ENCODE measurements at places on chromosomes 16 and 17.
A peak's percentile ranks its signal among the peaks of the same experiment; 100 is the strongest.

GRCh38 chr17:35432176-35433074 lies at the start of gene SLFN12:
Gene SLFN12, minus strand, starts transcription at chr17:35432500. Its CDS starts 9,472 bp downstream, at chr17:35423028.
- DNase-seq = peak; percentile 57

GRCh38 chr16:75921281-75921680 lies 195.0 kb upstream of the CPHXL start:
- DNase-seq = no peak

- DNase-seq = no peak
Observed at GRCh38 chr17:76427501-76428231, 25.3 kb downstream of the UBE2O start.

- no peak for DNase-seq
Observed at GRCh38 chr17:62781831-62782251, 26.3 kb downstream of the MARCHF10 start.

DNA sequence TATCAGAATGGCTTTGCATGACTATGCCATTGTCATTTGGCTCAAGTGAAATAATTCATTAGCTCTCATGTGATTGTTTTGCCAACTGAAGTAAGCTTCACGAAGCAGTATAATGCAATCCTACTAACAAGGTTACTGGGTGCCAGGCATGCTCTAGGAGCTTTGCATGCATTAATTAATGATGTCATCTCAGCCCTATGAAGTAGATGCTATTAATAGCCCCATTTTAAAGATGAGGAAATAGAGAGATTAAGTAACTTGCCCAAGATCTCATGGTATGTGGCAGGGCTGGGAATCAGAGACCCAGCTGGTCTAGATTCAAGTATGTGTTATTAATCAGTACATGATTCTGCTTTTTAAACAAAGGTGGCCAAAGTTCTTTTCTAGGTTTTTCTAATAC lies 14.1 kb downstream of the KRT39 start:
- DNase-seq = no peak

DNA sequence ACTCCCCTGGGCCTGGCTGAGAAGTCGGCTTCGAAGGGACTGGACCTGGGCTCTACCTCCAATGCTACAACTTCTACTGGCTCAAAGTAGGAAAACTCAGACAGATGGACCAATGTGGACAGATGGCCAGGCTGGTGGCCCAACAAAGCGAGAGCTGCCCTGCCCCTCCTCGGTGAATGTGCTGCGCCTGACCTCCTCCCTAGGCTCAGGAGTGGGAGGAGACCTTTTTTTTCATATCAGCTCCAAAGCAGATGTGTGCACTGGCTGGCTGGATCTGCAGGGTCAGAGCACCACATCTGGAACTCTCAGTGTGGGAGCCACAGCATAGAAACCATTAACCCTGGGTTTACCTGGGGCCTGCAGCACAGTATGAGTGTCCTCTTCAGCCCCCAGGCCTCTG lies 20.8 kb downstream of the ATP6V0D1 start:
- DNase-seq = no peak

GRCh38 chr17:79042421-79043190 lies 18.6 kb downstream of the C1QTNF1 start:
- DNase-seq = no peak

DNA sequence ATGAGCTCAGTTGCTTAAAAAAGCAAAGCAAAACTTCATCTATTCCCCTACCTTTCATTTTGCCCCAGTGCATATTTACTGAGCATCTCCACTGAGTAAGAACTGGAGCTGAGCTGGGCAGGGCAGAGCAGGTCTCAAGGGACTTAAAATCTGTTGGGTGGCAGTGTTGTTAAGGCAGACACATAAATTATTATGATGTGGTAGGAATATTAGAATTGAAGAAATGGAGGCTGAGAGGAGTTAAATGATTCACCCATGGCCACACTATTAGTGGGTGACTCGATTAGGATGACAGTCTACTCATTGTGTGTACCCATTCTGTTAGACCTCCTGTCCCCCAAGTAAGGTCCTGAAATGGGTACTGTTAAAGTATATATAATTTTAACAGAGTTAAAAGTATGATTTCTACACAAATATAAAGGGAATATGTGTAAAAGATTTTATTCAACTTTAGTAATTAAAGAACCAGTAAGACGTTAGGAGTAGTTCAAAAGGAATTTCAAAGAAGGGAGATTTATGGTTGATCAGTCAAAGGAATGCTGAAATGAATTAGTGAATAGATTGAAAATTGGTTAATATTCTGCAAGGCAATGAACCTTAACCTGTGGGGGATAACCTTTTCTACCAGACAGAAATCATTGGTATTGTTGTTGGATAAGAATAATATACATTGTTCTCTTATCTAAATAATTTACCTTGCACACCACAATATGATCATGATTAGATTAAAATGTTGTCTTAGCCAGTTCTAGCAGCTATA lies 17.5 kb downstream of the ITGB3 start:
- DNase-seq = no peak

DNA sequence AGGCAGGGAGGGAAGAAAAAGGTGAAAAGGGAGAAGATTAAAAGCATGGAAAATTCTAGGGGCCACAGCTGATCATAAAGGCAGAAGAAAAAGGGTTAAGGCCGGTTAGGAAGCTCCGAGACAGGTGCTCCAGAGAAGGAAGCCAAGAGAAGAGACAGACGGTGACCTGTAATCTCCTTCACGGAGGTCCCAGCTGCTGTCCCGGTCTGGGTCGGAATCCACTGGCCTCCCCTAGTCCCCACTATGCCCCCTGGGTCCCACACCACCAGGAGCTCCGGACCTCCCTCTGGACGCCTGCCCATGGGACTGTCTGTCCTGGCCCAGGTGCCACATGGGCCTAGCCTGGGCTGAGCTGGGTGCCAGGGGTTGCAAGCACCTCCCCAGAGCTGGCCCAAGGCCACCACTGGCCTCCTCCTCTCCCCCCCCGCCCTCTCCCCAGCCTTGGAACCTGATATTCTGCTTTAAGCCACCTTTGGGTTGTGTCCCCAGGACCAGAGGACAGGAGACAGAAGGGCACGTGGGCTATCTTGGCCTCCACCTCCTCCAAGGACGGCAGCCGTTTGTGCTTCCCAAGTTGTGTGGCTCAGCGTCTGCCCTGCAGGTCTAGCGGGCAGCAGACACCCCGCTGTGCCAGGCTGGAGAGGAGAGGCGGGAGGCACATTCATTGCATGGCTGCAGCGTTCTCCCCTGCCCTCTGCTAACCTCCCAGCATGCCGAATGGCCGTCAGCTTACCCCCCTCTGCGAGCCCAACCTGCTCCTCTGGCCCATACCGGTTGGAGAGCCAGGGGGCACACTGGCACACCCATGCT lies 102.4 kb downstream of the ENGASE start:
- DNase-seq = no peak

DNA sequence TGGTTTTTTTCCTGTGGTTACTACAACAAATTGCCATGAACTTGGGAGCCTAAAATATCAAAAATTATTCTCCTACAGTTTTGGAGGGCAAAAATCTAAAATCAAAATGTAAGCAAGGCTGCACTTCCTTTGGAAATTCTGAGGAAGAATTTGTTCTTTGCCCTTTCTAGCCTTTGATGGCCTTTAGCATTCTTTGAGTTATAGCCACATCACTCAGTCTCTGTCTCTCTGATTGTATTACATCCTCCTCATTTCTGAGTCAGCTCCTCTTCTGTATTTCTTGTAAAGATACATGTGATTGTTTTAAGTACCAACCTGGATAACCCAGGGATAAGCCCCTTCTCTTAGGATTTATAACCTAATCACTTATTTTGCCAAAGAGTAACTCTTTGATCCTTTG lies 282.0 kb downstream of the BCAS3 start:
- DNase-seq = no peak

GRCh38 chr16:77584205-77584859 lies 138.0 kb upstream of the NUDT7 start:
- DNase-seq = peak; percentile 35

GRCh38 chr16:22660441-22661160 lies 149.9 kb downstream of the NPIPB5 start:
- DNase-seq = no peak

DNA sequence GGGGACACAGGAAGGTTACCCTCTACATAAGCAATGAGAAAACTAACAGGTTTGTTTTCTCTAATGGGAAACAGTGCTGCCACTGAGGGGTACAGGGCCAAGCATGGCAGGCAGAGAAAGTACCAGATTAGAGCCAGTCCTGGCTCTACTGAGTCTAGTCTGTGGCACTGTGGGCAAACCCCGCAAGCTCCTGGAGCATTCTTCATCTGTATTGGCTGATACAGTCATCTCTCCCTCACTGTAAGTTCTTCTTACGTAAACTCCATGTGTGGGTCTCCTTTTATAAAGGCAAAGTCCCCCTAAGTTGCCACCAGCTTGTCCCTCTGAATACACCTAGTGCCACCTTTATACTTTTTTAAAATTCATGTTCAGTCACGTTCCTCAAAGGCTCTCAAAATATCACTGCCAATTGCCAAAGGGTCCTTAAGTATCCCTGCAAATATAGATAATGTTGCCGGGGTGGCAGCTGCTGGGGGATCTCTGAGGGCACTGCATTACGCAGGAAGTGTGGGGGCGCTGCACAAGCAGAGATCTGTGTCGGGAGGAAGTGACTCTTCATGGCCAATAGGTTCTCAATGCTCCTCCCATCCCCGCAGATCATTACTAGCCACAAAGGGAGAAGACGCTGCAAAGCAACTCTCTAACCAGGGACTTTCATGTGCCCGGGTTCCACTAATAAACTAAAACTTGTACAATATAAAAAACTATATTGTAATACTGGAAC lies 18.8 kb downstream of the XPO6 start:
- DNase-seq = no peak

- DNase-seq = peak; percentile 30
Observed at GRCh38 chr17:9402590-9403199, 172.9 kb downstream of the STX8 start.

- no peak for DNase-seq
Observed at GRCh38 chr17:80777274-80777673, 214.4 kb upstream of the CHMP6 start.

Measured in thymus (tissue), 14 donors.